ENCODE measurements at places on chromosomes 4 and X. TPM values are rescaled to one million over a fixed set of nuclear protein-coding genes. Genes with fewer than 3 reads are reported as not detected.
A peak's percentile ranks its signal among the peaks of the same experiment; 100 is the strongest.

VBP1 gene
- total RNA-seq, result 83.9 TPM

GRID2 gene
- 19.4 TPM for total RNA-seq

MAGEC2 gene
- not detected for total RNA-seq

KIF4A gene
- total RNA-seq, result 41.8 TPM

GAGE1 gene
- not detected for total RNA-seq

ALB gene
- not detected for total RNA-seq

CTAG1B gene
- total RNA-seq, result not detected

LRIT3 gene
- 0.09 TPM for total RNA-seq

SLC25A6 gene
- 553 TPM for total RNA-seq

PLK4 gene
- 40.2 TPM for total RNA-seq

DIPK2B gene
- not detected for total RNA-seq

AFP gene
- 4.8 TPM for total RNA-seq

MAGEA9B gene
- total RNA-seq, result 0.31 TPM

PDLIM3 gene
- 12.0 TPM for total RNA-seq

SHROOM2 gene
- 15.3 TPM for total RNA-seq

DNA sequence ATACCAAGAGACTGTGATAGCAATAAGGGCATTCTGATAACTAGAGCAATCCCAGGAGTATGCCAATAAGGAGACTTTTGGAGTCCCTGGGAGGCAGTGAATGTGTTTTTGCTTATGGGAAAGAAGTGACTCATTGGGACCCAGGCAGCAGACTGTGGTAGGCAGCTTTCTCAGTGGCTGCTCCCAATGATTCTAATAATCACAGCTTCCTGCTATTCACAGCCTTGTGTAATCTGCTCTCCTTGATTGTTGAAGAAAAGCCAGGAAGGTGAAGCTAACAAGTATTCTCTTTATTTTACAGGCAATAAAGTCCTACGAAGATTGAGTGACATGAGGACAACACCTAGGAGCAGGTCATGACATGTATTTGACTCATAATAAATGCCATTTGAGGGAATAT, 70.3 kb upstream of the DDX60 start:
- DNase-seq, result no peak

- no peak for DNase-seq
Observed at GRCh38 chr4:128521156-128521555, 233.5 kb upstream of the PGRMC2 start.

GRCh38 chr4:129189630-129190029, 93.7 kb downstream of the C4orf33 start:
- no peak for DNase-seq

DNA sequence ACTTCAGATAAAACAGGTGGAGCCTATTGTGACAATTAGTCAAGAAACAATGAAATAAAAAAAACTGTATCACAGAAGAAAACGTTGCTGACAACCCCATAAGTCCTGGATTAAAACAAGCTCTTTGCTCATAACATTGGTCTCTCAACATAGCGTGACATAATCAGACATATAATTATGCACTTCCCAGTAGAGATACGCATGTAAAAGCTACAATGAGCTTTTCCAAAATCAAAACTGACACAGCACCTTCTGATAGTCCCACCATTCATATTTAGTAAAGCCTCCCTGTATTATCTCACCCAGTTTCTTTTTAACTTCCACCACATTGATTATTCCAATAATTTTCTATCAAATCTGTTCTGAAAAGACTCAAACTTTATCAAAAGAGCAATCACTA, 372.1 kb upstream of the SMIM31 start:
- DNase-seq, result no peak

GRCh38 chrX:16188687-16189086, 21.4 kb downstream of the MAGEB17 start:
- no peak for DNase-seq

- DNase-seq, result no peak
Observed at GRCh38 chrX:14729058-14729457, 143.8 kb downstream of the FANCB start.

DNA sequence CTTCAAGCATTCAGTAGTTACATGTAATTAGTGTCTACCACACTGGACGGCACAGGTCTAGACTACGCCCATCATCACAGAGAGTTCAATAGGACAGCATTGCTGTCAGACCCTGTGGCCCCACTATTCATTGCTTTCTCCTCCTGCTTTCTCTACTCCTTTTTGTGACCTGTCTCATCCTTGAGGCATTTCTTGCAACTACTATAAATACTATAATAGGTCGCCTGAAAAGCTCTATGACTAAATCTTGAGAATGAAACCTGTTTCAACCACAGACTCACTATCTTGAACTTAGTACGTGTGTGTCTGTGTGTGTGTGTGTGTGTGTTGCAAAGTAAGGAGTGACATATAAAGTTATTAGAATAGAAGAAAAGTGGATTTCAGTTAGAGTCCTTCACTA, 252.9 kb upstream of the KLF3 start:
- no peak for DNase-seq

DNA sequence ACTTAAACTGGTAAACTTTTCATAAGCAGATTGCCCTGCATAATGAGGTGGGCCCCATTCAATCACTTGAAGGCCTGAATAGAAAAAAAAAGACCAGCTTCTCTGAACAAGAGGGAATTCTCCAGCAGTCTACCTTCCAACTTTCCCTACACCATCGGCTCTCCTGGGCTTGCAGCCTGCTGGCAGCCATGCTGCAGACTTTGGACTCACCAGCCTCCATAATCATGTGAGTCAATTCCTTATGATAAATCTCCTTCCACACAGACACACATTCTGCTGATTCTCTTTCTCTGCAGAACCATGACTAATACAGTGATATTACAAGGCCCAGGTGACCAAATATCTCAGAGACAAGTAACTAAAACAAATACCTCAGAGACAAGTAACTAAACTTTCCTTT, 113.8 kb upstream of the WDR17 start:
- no peak for DNase-seq

DNA sequence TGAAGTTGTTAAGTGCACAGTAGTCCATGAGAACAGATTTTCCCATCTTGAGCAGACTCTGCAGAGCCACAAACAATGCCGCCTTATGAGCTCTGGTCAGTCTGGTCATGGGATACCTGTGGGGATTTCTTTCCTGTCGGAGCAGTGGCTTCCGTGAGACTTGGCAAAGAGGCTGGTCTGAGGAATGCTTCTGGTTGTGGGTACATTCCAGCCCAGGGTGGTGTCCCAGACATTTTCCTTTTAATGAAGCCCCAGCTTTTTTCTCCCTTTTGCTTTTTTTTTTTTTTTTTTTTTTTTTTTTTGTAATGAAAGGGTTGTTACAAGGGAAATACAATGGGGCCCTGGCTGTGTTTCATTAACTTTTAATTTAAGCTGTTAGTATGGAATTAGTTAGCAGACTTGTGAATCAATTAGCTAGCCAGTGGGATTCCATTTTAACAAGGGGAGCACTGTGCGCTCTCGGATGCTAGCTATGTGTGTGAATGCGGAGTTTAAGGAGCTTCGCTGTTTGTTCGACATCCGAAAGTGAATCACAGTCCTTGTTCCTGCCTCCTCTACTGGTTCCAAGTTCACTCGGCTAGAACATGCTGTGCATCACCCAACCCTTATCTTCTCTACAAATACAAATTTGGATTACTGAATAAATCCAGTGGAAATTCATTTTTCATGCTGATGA, 225.1 kb downstream of the CBR4 start:
- no peak for DNase-seq

GRCh38 chrX:28205905-28206304, 224.7 kb upstream of the DCAF8L1 start:
- DNase-seq, result peak; percentile 30

DNA sequence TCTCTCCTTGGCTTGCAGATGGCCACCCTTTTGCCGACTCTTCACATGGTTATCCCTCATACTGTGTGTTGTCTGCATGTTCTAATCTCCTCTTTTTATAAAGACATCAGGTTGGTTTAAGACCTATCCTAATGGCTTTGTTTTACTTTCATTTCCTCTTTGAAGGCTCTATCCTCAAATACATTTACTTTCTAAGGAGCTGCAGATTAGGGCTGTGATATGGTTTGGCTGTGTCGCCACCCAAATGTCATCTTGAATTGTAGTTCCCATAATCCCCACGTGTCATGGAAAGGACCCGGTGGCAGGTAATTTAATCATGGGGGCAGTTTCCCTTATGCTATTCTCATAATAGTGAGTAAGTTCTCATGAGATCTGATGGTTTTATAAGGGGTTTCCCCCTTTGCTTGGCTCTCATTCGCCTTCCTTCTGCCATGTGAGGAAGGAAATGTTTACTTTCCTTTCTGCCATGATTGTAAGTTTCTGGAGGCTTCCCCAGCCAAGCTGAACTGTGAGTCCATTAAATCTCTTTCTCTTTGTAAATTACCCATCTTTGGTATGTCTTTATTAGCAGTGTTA, 204.5 kb downstream of the RELL1 start:
- DNase-seq, result no peak

- DNase-seq, result no peak
Observed at GRCh38 chr4:151227731-151228130, 49.2 kb upstream of the PRSS48 start.

GRCh38 chr4:138398322-138398721, 156.2 kb upstream of the SLC7A11 start:
- peak; percentile 41 for DNase-seq

- DNase-seq, result peak; percentile 40
Observed at GRCh38 chrX:70998411-70999027, 67.6 kb upstream of the SLC7A3 start.

DNA sequence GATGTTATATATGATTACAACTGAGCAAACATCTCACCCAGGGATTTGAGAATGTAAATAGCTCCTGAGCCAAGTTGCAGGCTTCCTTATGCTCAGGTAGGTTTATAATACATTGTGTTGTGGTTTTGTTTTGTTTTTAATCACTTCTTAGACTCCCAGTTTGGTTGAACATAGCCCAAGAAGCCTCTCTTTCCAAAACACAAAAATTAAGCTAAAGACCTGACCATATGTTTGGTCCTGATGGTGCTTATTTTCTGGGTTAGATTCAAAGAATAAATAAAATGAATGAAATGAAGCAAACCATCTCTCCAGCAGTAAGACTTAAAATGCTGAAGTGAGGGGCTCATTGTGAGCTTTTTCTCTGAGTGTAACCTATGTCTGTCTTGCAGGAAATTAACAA, 93.5 kb downstream of the GRXCR1 start:
- DNase-seq, result no peak

DNA sequence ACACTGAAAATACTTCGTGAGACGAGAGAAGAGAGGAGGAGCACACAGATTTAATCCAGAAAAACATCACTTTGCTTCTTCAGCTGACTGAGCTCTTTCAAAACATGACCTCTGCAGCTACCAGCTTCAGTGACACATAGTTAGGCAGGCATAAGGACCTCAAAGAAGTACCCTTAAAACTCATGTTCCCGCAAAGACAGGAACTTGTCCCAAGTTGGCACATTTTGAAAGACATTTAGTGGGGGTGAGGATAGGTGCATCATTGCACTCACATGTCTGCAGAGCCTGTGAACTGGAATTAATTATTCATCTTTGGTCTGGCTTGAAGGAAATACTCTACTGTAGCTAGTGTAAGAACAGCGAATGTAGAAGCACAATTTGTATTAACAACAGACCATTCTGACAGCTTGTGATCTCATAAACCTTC, 221.8 kb downstream of the MGST2 start:
- no peak for DNase-seq
